ENCODE measurements at places on chromosomes 2 and 18.

DNA sequence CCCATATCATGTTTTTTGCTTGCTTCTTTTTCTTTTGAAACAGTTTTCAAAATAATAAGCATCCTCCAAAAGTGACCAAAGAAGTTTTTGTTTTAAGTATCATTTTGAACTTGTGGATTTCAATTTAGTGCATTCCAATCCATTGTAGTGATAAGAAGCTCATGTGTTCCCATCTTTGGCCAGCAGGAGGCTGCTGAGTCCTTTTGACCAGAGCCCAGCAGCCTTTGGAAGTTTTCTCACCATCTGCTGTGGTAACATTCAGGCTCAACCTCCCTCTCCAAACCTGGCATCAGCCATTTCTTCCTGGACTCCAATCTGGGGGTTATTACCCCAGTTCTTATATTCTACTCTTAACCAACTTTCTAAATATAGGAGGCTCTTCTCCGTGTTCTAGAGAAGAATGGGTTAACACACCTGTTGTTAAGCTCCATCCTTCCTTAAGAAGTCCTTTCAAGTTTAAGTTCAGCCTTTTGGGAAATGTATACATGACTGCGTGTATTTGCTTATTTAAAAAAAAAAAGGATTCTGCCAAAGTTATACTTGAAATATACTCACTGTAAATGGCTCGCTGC is 39.0 kb upstream of the MAL start:
- peak; percentile 19 for DNase-seq

GRCh38 chr2:75421986-75422385 is 138.8 kb downstream of the EVA1A start:
- DNase-seq: no peak

DNA sequence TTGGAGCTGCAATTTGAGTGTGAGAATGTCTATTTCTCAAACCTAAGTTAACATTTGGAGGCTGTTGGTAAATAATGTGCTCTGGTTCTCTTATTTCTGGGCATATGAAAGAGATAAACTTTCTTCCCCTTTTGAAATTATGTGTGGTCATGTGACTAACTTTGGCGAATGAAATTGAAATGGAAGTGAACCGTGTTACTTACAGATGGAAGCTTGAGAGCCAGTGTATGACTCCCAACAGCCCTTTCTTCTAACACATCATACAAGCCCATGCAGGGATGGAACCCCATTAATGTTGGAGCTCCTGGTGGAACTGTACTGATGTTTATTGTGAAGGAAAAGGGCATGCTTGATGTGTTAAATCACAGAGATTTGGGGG is 725.8 kb downstream of the TSN start:
- DNase-seq: no peak

GRCh38 chr2:85915606-85916303 is 27.0 kb upstream of the ST3GAL5 start:
- no peak for DNase-seq

DNA sequence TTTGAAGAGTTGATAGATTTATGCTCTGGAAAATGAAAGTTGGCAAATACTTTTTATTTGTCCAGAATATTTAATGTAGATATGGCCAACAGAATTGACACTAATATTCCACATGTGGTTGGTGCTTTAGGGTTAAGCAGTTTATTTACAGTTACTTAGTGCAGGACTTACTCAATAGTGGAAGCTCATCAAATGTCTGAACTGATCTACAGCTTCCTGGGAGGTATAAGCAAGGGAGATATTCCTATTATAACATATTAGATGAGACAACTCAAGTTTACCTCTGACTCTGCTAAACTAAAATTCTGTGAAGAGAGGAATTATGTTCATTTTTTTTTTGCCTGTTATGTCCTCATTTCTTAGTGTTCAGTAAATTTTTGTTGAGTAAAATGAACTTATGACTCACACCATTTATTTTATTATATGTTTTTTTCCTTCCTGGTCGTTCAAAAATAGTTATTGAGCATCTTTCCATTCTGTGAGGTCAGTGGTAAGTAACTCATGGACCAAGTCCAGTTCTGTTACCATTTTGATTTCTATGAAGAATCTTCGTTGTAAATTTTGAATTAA is 13.6 kb downstream of the ABI2 start:
- DNase-seq: no peak

- no peak for DNase-seq
Observed at GRCh38 chr2:16156411-16156810, 216.1 kb downstream of the MYCN start.

DNA sequence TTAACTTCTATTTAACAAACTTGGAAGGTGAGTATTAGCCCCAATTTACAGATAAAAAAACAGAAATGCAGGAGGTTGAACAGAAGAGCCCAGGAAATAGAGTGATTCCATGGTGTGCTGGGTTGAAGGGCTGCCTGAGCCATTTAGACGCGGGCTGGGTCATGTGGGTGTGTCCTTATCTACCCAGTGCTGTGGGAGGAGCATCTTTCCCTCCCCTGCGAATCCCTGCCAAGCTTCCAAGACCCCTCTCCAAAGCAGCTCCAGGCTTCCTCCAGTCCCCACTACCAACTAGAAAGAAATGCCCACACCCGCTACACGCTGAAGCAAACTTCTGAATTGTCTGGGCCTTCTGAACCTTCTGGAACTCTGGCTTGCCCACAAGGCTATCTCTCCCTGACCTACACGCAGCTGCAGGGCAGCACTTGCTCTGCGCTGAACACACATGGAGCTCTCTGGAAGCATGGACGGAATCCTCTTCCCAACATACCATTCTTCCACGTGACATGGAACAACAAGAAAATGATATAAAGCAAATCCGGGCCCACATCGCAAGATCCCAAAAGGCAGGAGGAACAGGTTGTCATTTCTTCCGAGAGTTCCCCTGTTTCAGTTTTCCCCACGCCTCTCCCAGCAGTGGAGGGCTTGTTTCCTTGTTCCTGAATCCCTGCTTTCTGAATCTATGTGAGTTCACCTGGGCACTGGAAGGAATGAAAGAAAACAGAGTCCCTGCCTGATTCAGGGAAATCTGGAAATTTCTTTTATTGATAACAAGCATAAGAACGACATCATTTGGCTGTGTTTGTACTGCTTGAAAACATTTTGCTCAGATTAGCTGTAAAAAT is 562.7 kb upstream of the ID2 start:
- DNase-seq: no peak

- no peak for DNase-seq
Observed at GRCh38 chr2:191303140-191304005, 58.2 kb downstream of the MYO1B start.

GRCh38 chr2:52676056-52676455 is 1091.5 kb upstream of the CHAC2 start:
- no peak for DNase-seq

- DNase-seq: no peak
Observed at GRCh38 chr2:10634495-10634894, 55.3 kb downstream of the NOL10 start.

Data from stimulated activated CD4-positive, alpha-beta T cell treated with anti-CD3 and anti-CD28 coated beads, Interleukin-4, amount 100 ng/mL, for 48 hours (primary cell).